ENCODE measurements at places on chromosomes 6 and 20.

DNA sequence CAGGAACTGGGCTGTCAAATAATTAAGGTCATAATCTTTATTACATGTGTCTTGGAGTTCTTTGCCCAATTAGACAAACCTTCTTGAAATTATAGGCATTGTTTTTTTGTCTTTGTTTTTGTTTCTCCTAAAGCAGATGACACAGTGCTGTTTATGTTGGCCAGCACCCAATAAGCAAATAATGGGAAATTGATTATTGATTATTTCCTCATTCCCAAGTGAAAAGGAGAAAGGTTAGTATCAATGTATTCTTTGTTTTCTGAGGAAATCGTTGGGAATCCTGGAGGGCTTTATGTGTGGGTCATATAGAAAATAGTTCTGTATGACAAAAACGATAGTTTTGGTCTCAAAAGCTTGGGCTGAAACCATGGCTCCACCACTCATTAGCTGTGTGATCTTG, 4.5 kb upstream of the CYP24A1 start:
- DNase-seq: no peak

GRCh38 chr6:134077301-134077700, 24.9 kb upstream of the SLC2A12 start:
- DNase-seq: peak; percentile 60

GRCh38 chr6:101747716-101748115, 354.2 kb downstream of the GRIK2 start:
- peak; percentile 31 for DNase-seq

DNA sequence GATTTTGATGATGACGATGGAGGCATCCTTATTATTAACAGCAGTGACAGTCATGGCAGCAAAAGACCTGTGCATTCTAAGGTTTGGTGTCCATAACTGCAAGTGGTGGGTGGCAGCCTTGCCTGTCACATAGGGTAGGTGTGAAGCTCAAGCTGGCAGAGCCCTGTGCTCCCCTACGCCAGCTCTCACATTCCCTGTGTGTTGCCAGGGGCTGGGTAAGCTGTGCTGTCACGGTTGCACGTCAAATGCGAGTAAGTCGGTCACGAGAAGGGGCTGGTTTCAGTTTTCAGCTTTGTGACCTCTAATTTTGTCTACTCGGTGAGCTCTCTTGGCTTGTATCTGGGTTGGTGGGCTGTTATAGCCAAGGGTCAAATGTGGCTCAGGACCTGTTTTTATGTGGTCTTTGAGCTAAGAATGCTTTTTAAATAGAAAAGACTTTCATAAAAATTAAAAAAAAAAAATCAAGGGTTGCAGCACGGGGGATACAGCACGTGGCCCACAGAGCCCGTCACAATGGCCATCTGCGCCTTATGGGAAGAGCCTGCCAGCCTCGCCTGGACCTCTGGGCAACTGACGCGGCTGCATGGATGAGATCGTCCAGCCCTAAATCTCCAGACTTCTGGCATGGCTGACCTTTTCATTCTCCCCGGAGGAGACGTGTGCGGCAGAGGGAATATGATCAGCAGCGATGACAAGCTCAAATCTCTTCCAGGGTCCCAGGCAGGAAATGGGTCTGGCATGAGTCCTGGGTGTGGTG, 148.5 kb downstream of the PHACTR3 start:
- DNase-seq: no peak

GRCh38 chr6:21828704-21829103, 235.2 kb downstream of the SOX4 start:
- DNase-seq: no peak

DNA sequence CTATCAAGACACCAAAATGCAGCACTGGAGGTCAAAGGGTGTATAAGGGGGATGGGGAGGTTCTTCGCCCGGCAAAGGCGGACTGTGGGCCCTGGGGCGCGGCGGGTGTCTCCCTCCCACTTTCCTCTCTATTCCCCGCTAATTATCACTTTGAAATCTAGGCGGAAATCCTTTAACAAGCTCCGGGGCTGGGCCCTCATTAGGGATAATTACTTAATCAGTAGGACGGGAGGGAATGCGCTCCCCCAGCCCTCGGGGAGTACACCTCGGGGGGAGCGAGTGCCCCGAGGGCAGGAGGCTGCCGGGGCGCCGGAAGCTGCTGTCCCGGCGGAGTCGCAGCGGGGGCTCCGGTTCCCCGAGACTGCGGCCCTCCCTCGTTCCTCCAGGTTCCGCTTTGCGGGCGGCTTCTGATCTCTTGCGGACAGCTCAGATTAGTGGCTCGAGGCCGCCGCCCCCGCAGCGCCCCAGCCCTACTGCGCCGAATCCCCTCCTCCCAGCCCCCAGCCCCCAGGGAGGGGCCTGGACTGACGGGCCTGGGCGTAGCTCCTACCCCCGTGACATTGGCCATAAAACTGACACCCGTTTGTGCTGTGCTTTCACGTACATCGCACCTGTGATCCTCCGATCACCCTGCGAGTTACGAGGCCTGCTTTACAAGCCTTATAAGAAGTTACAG, 14.7 kb downstream of the MUCL3 start:
- DNase-seq: peak; percentile 57

GRCh38 chr6:27020553-27020880, 227.0 kb upstream of the PRSS16 start:
- DNase-seq: no peak

GRCh38 chr6:93644611-93645010, 225.3 kb upstream of the EPHA7 start:
- no peak for DNase-seq

DNA sequence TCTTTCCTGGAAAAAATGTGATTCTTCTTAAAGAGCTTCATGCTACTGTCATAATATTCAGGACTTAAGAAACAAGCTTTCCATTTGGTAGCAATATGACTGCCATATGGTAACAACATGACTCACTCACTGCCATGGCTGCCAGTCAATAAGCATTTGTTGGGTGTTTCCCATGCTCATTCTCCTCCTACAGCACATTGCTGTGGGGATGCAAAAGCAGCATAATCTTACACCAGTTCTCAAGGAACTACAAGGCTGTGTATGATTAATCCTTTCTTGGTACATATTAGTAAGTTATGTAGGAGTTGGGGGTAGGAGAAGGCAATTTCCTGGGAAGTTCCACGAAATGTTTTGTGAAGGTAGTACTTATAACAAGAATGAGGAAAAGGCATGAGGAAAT, 76.7 kb downstream of the CEP162 start:
- DNase-seq: peak; percentile 87

- no peak for DNase-seq
Observed at GRCh38 chr6:105113422-105113821, 66.4 kb downstream of the POPDC3 start.

DNA sequence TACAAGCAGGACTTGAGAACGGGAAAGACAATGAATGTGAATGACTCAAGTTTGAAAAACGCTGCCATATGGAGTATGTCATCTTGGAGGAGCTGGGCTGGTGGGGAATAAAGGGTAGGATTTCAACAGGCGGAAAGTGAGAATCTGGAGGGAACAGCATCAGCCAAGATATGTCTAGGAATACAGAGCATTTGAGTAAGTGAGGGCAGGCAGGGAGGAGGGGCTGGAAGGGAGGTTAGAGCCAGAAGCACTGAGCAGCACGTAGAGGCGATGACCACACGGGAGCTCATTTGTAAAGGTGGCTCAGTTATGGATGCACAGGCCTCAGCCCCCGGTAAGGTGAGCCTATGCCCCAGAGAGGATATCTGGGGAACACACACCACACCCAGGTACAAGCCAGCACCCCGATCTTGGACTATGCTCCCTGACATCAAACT, 115.1 kb downstream of the ZMYND8 start:
- DNase-seq: peak; percentile 44

- DNase-seq: peak; percentile 42
Observed at GRCh38 chr6:27726619-27727023, 185.6 kb downstream of the OR2B2 start.

DNA sequence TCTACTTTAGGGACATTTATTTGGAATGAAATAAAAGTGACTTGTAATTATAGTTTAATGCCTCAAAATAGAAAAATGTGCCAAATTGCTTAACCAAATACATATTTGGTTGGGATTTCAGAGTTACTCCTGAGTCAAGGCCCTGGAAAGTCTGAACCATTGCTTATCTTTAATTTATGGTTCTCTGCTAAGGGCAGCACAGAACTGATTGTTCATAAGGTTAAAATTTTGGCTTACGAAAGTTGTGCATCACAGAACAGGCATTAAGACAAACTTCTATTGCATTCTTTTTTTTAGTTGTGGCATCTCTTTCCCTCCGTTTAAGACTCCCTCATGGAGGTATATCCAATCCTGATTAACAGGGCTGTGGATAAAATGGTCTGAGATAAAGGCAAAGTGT, 92.2 kb upstream of the TENT5A start:
- DNase-seq: peak; percentile 11

- no peak for DNase-seq
Observed at GRCh38 chr6:22966691-22967422, 397.5 kb downstream of the HDGFL1 start.

DNA sequence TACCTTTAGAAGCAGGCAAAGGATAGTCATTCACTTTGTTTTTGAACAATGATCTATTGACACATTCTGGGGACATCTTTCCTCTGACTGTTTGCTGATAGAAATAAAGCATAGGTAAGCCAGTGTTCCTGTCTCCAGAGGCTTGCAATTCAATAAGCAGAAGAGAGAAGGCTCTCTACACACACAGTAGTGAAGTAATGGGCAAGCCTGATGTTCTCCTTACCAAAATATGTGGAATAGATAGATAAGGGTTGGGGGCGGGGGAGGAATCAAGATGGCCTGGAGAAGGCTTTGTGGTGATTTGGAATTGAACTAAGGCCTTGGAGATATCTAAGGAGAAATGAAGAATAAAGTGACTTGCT, 27.3 kb downstream of the PAQR8 start:
- peak; percentile 28 for DNase-seq

- no peak for DNase-seq
Observed at GRCh38 chr6:34928220-34928619, 39.2 kb downstream of the ANKS1A start.

- DNase-seq: peak; percentile 39
Observed at GRCh38 chr20:9203081-9203447, 134.2 kb downstream of the PLCB4 start.

DNA sequence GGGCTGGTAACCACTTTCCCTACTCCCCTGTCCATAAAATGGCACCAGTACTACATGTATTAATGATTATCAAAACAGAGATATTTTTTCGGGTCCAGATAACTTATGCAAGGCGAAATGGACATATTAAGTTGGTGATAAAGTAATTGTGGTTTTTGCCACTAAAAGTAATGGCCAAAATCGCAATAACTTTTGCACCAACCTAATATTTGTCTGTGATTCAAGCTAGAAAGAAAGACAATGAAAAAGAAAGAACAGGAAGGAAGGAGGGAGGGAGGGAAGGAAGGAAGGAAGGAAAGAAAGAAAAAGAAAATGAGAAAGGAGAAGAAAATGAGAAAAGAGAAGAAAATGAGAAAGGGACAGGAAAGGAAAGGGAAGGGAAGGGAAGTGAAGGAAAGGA, 922.9 kb downstream of the TBC1D32 start:
- no peak for DNase-seq

DNA sequence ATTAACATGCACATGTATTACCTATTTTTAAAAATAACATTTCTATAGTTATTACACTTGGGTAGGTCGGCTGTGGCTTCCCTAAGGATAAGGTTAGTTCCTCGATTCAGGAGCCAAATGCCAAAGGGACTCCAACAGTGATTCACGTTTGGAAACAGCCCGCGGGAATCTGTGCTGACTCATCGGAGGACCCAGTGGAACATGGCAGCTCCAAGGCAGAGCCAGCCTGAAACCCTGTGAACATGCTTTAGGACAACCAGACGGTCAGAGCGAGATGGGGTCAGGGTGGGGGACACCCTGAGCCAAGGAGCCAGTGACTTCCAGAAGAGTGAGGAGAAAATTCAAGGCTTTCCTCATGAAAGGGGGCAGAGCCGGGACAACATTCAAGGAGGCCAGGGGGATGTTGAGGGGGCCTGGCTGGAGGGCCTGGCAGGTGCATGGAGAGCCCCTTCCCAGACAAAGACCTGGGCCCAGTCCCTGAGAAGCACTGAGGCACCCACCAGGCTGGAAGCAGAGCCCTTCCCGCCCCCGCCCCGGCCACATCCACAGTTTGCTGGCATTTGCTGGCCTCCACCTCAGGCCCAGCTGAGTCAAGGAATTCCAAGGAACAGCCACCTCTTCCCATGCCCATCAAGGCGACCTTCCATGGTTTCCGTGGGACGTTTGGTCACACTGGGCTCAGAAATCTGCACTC, 133.2 kb downstream of the SNX5 start:
- peak; percentile 63 for DNase-seq

GRCh38 chr20:4332121-4332860, 316.9 kb upstream of the RNF24 start:
- no peak for DNase-seq

- DNase-seq: no peak
Observed at GRCh38 chr20:58593880-58594638, 57.0 kb upstream of the STX16 start.

DNA sequence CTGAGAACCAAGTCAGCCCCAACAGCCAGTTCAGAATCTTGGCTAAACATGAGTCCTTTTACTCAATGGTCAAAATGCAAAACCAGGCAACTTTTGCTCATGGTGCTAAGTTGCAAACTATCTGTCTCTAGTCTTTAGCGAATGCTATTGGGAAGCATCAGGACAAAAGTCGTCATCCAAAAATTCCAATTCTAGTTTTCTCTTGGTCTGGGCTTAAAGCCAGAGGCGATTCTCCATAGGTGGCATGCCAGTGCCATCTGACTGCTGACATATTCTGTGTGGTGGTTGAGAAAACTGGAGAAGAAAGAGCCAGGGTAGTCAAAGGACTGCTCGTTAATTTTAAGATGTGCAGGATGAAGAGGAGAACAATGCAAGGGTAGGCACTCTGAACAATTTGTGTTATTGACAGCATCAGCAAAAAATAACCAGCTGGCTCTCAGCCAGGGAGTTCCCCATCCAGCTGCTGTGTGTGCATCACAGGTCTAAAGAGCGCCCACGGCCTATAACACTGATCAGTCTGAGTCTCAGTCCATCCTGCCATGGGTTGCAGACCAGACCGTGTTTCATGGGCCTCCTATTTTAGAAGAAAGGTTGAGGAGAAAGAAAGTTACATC, 313.6 kb downstream of the ALDH8A1 start:
- no peak for DNase-seq

DNA sequence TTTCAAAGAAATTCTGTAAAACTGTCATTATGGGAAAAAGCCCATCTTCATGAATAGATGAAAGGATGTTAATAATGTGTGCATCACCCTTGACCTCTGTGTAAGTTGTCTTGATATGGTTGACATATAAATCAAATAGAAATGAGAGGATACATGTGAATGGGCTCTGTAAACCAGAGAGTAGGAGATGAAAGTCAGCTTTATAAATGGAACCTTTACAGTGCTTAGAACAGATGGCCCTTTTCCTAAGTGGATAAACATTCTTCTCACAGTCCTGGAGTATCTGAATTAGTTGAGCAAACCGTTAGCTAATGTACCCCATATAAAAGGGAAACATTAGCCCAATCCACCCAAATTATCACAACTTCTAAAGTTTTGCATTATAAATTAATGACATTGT, 57.5 kb downstream of the MYLK4 start:
- DNase-seq: no peak

GRCh38 chr20:2379511-2380229, 1.0 kb upstream of the TGM6 start:
- DNase-seq: no peak

- DNase-seq: no peak
Observed at GRCh38 chr6:151216804-151217203, 23.0 kb upstream of the AKAP12 start.

Data from iris pigment epithelial cell (primary cell).